ENCODE measurements at places on chromosomes 11 and 22. TPM values are rescaled to one million over a fixed set of nuclear protein-coding genes. Genes with fewer than 3 reads are reported as not detected.

Gene MLC1
- 0.18 TPM for total RNA-seq

Gene DTX4
- 1.8 TPM for total RNA-seq

Gene UPK3A
- total RNA-seq: not detected

Gene FBLN1
- total RNA-seq: 80.2 TPM

Gene ISX
- not detected for total RNA-seq

Gene GNG3
- not detected for total RNA-seq

Gene CD59
- 370 TPM for total RNA-seq

Gene CDC42EP2
- 20.8 TPM for total RNA-seq

Gene MS4A4A
- total RNA-seq: not detected

Gene MMP8
- 1.5 TPM for total RNA-seq

Gene NCAPH2
- total RNA-seq: 22.1 TPM

Gene OR6A2
- total RNA-seq: 0.30 TPM

Gene RASGRP2
- 0.09 TPM for total RNA-seq

Gene TUBA8
- not detected for total RNA-seq

Gene CDHR5
- not detected for total RNA-seq

Gene RAG1
- 0.74 TPM for total RNA-seq

Gene CCDC34
- total RNA-seq: 3.6 TPM

Gene UBQLNL
- total RNA-seq: 0.05 TPM

Gene HTR3B
- total RNA-seq: not detected

Gene ARFGAP3
- 93.6 TPM for total RNA-seq

Gene TRMT2A
- total RNA-seq: 40.7 TPM
